ENCODE measurements at places on chromosomes 1 and 21.

- DNase-seq = no peak
Measured at GRCh38 chr21:41453761-41454160, 27.7 kb downstream of the MX1 start.

DNA sequence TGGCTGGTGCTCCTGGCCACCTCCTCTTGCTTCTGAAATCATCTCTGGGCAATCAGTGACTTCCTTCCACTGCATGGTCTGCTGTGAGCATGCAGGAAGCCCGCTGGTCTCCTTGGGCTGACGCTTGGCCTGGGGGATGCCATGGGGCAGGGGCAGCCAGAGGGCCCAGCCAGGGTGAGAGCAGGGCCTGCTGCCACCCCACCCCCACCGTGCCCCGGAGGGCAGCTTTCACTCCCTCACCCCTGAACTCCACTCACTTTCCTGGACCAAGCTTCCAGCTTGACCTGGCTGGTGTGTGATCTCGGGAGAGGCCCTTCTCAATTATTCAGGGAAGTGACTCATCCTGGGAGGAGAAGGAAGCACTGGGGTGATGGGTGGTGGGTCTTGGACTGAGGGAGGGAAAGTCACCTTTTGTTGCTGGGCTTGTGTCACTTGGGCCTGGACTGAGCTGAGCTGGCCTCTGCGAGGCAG is 270.2 kb upstream of the CSF3R start:
- DNase-seq = no peak

DNA sequence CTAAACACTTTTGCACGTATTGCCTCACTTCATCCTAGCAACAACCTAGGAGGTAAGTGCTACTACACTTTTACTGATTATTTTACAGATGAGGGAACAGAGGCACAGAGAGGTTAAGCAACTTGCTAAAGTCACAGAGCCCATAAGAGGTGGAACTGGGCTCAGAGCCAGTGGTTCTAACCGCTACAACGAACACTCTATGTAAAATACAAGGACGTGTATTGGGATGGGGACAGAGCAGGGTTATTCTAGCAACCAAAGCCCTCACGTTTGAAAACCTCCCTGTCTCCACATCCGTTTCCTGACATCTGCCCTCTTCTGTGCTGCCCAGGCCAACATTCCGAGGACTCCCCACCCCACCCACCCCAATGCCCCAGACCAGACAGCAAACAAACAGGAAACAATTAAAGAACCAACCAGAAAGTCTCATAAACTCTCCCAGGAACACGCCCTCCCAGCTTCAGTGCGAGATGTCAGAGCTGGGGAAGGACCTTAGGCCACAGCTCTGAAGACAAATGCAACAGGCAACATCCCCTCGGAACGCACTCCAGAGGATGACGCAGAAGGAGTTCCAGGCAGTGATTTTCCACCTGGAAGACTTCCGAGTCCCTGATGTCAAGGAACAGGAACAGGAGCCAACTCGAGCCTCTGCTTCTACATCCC is 41.1 kb downstream of the GLIS1 start:
- DNase-seq = no peak

- DNase-seq = no peak
Measured at GRCh38 chr1:31517301-31517700, 59.0 kb upstream of the TINAGL1 start.

- DNase-seq = no peak
Measured at GRCh38 chr1:172041742-172042141, 200.4 kb downstream of the DNM3 start.
